Dermis blood vessel endothelial cell (primary cell): ENCODE measurements at places on chromosomes 13 and 19. TPM values are rescaled to one million over a fixed set of nuclear protein-coding genes. Genes with fewer than 3 reads are reported as not detected.

The SHISA7 gene
- not detected in 2 replicates for total RNA-seq

The ERICH6B gene
- total RNA-seq, result not detected in 2 replicates

The CEACAM19 gene
- total RNA-seq, result 0.47 and 0.85 TPM in 2 replicates

The F2RL3 gene
- 3.0 and 14.0 TPM in 2 replicates for total RNA-seq

The GPR12 gene
- total RNA-seq, result not detected in 2 replicates

The LAIR1 gene
- not detected in 2 replicates for total RNA-seq

The TNFSF13B gene
- total RNA-seq, result 0.34 and 0.70 TPM in 2 replicates

The NDUFB7 gene
- total RNA-seq, result 199 and 268 TPM in 2 replicates
